ENCODE measurements at places on chromosomes 2 and 18.
A peak's percentile ranks its signal among the peaks of the same experiment; 100 is the strongest.

DNA sequence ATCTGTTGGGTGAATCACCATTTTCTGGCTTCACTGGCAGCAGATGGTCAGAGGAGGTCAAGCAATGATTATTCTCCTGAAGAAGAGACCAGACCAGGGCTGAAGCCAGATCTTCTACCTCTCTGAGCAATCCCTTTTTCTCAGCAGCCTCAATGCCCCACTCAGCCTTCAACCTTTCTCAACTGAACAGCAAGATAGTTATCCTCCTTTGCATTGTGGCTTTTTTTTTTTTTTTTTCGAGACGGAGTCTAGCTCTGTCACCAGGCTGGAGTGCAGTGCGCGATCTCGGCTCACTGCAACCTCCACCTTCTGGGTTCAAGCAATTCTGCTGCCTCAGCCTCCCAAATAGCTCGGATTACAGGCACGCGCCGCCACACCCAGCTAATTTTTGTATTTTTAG is 50.5 kb downstream of the ZFP36L2 start:
- H3K27me3 ChIP-seq: no peaks in the 10 kb centered on the region
- H3K4me3 ChIP-seq: no peak overlapping the region

DNA sequence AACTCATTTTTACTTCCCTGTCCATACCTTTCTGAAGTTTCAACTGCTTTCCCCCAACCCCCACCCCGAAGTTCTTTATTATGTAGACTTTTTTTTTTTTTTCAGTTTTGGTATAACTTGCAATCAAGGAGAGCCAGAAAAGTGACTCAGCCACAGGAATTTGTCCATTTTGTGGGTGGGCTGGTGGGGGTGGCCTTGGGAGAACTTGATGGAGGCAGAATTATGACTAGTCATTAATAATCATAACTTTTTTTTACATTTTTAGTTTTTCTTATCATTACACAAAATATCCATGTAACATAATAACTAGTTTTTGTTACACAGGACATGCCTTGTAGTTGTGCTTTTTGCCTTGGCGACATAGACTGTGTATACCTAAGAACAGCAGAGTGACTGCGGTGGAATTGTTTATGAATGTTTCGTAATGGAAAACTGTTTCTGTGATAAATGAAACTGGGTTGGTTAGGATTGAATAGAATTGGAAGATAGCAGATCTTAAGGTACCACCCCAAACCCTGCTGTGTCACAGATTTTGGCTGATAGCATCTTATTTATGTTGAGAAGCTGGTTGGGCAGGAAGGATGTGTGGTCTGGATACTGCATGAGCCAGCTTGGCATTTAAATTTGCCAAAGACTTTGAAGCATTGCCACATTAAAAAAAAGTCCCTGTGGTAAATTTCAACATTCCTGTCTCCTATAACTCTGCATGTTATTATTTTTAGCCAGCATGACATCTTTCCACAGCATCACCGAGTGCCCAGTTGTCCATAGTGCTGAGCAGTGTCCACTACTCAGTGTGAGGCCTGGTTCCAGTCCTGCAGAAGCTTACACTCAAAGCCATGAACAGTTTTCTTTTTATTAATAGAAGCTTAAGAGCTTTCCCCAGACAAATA is 30.7 kb downstream of the LYPD6B start:
- H3K27ac ChIP-seq: peak overlapping the region; percentile 20
- peaks cover 21% of the 10 kb centered on the region for H3K4me1 ChIP-seq
- H3K27me3 ChIP-seq: peaks cover 17% of the 10 kb centered on the region
- no peaks in the 10 kb centered on the region for H3K36me3 ChIP-seq

GRCh38 chr2:120647487-120647886 is 88.2 kb upstream of the GLI2 start:
- no peak overlapping the region for H3K4me3 ChIP-seq
- no peak for DNase-seq
- H3K36me3 ChIP-seq: peaks cover 4% of the 10 kb centered on the region
- peaks cover 9% of the 10 kb centered on the region for H3K27me3 ChIP-seq

GRCh38 chr2:122307763-122308162 is 552.3 kb downstream of the TSN start:
- no peaks in the 10 kb centered on the region for H3K36me3 ChIP-seq
- H3K27ac ChIP-seq: no peak overlapping the region
- H3K27me3 ChIP-seq: no peaks in the 10 kb centered on the region
- DNase-seq: no peak
- no peak overlapping the region for H3K4me3 ChIP-seq

- H3K27me3 ChIP-seq: peaks cover 2% of the 10 kb centered on the region
- no peak for DNase-seq
- H3K4me1 ChIP-seq: no peaks in the 10 kb centered on the region
- no peak overlapping the region for H3K4me3 ChIP-seq
- H3K27ac ChIP-seq: no peak overlapping the region
Observed at GRCh38 chr2:126579868-126580267, 76.1 kb upstream of the GYPC start.

GRCh38 chr2:218323526-218324472 is 31.5 kb upstream of the TMBIM1 start:
- H3K4me3 ChIP-seq: peak overlapping the region; percentile 80
- H3K36me3 ChIP-seq: no peaks in the 10 kb centered on the region
- peak overlapping the region; percentile 52 for H3K27ac ChIP-seq

DNA sequence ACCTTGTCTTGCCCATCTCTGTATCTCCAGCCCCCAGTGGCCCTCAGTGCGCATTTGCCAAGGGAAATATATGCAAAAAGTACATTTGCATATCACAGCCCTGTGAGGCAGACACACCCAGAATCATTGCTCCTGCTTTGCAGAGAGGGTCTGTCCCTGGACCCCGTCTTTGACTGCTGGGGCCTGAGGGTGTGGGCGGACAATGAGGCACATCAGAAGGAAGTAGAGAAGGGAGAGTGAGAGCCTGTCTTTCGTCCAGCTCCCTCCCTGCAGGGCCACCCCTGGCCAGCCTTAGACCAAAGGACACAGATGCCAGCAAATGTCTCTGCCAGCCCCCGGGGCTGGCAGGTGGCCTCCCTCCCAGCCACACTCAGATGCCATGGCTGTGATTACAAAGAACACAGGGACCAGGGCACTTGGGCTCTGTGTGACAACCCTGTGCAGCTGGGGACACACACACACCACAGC is 516.2 kb upstream of the MYT1L start:
- no peak for DNase-seq
- no peaks in the 10 kb centered on the region for H3K36me3 ChIP-seq
- H3K27ac ChIP-seq: no peak overlapping the region
- H3K4me1 ChIP-seq: no peaks in the 10 kb centered on the region
- H3K4me3 ChIP-seq: no peak overlapping the region

DNA sequence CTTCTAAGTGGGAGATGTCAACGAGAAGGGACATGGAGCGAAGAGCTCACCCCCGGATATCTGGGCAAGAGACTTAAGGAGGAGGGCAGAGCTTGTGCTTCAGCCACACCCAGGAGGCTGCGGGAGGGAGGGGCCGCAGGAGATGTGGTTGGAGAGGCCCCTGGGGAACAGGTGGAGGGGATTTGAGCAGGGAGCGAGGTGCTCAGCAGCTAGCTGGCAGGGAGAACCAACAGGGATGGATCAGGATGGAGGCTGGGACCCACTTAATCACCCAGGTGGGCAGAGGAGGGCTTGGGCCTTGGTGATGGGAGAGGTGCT is 78.3 kb downstream of the MBP start:
- peaks cover 63% of the 10 kb centered on the region for H3K4me1 ChIP-seq
- peaks cover 13% of the 10 kb centered on the region for H3K36me3 ChIP-seq
- H3K27me3 ChIP-seq: no peaks in the 10 kb centered on the region
- DNase-seq: no peak

DNA sequence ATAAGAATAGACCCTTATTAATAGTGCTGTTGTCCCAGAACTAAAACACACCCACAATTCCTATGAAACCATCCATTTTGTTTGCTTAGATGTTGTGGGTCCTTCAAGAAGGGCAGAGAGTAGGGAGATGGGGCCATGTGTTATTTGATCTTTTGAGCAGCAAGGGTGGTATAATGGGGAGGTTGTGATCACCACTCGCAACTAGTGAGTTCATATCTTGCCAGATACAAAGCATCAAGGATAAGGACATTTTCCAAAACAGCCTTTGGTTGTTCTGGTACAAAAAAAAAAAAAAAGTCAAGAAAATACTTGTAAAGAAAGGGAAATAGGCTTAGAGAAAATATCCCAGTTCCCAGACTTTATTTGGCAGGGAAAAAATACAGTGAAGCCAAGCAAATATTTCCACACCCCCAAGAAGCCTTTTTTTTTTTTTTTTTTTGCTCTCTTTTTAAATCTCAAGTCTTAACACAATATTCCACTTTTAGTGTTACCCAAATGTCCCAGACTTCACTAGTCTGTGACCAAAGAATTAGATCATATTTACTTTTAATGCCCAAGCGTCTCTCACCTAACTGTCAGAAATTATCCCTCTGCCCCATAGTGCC is 54.1 kb downstream of the ANTXR1 start:
- no peaks in the 10 kb centered on the region for H3K4me1 ChIP-seq
- H3K4me3 ChIP-seq: no peak overlapping the region
- no peak for DNase-seq

- no peaks in the 10 kb centered on the region for H3K27me3 ChIP-seq
- no peak overlapping the region for H3K27ac ChIP-seq
- no peak for DNase-seq
- no peaks in the 10 kb centered on the region for H3K36me3 ChIP-seq
Observed at GRCh38 chr2:187302586-187302985, 145.5 kb downstream of the CALCRL start.

DNA sequence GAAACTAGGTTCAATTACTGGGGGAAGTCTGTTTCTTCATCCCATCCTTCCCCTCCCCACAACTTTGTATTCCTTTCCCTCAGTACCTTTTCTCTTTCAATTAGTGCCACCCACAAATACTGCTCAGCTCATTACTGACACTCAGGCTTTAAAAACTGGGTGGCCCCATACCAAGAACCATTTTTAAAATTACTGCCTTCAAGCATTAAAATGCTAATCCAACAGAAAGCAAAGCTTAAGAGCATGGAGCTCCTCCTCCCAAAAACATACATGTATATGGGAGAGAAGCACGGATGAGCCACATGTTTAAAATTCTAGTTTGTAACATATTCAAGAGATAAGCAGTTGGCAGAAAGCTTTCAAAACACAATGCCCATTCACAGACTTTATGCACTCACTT is 44.0 kb downstream of the IRS1 start:
- DNase-seq: no peak
- no peaks in the 10 kb centered on the region for H3K36me3 ChIP-seq
- H3K4me3 ChIP-seq: no peak overlapping the region
- H3K27me3 ChIP-seq: no peaks in the 10 kb centered on the region
- no peak overlapping the region for H3K27ac ChIP-seq
- peaks cover 12% of the 10 kb centered on the region for H3K4me1 ChIP-seq

DNA sequence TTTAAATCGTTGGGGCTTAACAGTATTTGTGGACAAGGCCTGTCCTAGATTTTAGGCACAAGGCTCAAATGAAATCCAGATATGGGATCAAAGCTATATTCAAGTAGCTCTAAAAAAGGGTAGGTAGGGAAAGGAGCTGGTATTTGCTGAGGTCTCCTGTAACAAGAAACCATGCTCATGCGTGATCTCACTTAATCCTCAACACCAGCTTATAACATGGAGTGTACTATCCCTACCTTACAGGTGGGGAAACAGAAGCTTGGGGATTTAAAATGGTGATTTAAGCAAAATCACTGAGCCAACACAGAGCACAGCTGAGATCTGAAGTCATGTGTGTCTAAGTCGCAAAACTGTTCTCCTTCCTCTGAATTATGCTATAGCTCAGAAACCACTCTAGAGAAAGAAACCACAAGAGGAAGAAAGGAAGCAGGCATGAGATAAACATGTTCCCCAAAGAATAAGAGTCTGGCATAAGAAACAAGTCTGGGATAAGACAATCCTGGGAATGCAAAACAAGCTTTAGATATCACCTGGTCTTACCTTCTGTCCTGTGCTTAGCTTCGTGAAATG is 43.1 kb downstream of the CYRIA start:
- no peak for DNase-seq
- no peaks in the 10 kb centered on the region for H3K36me3 ChIP-seq
- no peaks in the 10 kb centered on the region for H3K27me3 ChIP-seq
- peaks cover 42% of the 10 kb centered on the region for H3K4me1 ChIP-seq
- H3K4me3 ChIP-seq: no peak overlapping the region

GRCh38 chr2:162731917-162732804 is 106.4 kb downstream of the KCNH7 start:
- no peaks in the 10 kb centered on the region for H3K36me3 ChIP-seq
- H3K4me3 ChIP-seq: no peak overlapping the region
- no peaks in the 10 kb centered on the region for H3K27me3 ChIP-seq
- no peaks in the 10 kb centered on the region for H3K4me1 ChIP-seq

DNA sequence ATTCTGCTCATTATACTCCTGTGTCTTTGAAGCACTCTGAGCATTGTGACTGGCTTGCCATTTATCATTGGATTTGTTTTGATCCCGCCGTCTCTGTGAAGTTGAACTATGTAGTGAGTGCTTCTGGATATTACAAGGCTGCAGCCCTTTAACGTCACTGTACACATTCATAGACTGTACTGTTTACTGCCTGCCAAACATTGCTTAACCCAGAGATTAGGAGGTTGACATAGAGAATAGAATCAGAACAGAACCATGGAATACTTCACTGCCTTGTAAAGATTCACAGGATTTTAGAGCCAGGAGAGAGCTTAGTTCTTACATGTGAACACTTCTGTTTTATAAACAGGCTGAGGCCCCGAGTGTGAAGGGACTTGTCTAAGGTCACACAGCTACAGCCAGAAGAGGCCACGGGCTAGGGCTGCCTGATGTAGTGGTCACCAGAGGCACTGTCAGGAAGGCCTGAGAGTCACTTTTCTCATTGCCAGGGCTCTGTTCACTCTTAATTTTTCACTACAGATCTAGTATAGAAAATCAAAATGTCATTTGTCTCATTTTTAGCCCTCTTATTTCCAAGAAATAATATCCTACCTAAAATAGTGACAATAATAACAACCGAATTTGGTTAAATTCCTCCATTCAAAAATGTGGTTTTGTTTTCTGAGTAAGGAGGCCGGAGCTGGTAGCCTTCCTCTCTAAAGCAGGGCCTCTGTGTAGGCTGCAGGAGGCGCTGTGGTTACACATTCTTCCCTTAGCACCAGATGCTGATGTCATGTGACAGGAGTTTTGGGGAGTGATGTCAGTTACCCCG is 87.9 kb downstream of the UGGT1 start:
- no peak overlapping the region for H3K4me3 ChIP-seq
- no peak overlapping the region for H3K27ac ChIP-seq
- peak; percentile 46 for DNase-seq
- H3K36me3 ChIP-seq: peaks cover 69% of the 10 kb centered on the region

DNA sequence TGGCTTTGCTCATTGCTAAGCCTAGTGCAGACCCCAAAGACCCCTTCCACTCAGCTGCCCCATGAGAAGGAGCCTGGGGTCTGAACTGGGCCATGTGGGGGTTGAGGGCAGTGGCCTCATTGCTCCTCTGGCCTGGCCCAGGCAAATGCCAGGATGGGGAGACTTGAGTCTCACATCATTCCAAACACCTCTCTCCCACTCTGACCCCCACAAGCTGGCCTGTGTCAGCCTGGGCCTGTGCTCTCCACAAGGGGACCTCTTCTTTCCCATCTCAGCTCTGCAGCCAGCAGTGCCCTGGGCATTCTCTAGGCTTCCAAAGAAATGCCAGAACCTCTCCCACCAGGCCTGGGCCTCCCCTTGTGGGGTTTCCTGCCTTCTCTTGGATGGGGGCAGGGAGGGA is 45.8 kb upstream of the OTOF start:
- no peak overlapping the region for H3K4me3 ChIP-seq
- no peaks in the 10 kb centered on the region for H3K36me3 ChIP-seq
- peaks cover 10% of the 10 kb centered on the region for H3K4me1 ChIP-seq

- no peak overlapping the region for H3K27ac ChIP-seq
- no peaks in the 10 kb centered on the region for H3K36me3 ChIP-seq
- H3K4me1 ChIP-seq: no peaks in the 10 kb centered on the region
- H3K4me3 ChIP-seq: no peak overlapping the region
- DNase-seq: no peak
- no peaks in the 10 kb centered on the region for H3K27me3 ChIP-seq
Observed at GRCh38 chr2:178811045-178811444, 3.8 kb upstream of the TTN start.
